ENCODE measurements at places on chromosomes 4 and X.

- no peak for DNase-seq
Observed at GRCh38 chr4:125838924-125839323, 524.2 kb downstream of the FAT4 start.

DNA sequence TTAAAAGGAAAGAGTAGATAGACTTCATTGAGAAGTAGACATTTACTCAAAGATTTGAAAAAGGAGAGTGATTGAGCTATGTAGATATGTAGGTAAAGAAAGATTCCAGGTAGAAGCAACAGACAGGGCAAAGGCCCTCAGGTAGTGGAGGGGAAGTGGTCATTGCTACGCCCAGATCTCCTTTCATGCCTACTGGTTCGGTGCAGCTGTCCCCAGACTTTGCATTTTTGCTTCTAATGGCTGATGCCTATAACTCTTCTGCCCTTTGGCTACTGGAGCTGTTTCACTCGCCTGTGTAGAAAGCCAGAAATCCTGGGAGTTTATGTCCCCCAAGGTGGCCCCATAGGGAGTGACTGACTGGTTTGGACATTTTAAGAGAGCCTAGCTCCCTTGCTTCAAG is 16.9 kb upstream of the ARMCX2 start:
- DNase-seq, result no peak

DNA sequence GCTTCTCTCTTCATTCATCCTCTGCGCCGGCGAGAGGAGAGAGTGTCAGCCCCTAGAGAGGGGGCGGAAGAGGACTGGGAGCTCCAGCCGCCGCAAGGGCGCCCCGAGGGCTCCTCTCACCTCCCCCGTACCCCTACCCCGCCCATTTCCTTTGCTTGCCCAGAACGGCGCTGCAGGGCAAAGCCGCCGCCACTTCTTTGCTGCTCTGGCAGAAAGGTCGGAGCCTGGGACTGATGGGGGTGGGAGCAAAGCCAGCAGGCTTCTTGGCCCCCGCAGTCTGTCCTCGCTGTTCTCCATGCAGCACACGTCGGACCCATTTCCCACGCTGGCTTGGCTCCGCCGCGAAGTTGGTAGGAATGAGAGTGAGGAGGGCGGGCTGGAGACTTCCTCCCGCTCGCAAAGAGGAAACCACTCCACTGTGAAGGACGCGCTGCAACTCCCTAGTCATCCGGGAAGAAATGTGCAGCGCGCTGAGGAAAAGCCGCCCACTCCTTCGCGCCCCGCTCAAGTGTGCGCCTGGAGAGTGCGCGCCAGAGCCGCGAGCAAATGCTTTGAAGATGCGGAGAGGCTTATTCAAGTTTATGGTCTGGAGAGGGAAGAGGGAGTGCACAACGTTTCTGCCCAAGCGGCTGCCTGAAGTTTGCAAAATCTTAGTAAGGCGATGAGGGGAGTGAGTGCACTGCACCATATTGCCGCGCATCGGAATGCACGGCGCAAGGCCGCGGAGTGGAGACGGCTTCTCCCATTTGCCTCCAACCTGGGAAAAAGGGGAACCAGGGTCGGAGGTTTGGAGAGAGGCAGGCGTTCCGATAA is 2.8 kb upstream of the PCDH7 start:
- DNase-seq, result peak; percentile 21

DNA sequence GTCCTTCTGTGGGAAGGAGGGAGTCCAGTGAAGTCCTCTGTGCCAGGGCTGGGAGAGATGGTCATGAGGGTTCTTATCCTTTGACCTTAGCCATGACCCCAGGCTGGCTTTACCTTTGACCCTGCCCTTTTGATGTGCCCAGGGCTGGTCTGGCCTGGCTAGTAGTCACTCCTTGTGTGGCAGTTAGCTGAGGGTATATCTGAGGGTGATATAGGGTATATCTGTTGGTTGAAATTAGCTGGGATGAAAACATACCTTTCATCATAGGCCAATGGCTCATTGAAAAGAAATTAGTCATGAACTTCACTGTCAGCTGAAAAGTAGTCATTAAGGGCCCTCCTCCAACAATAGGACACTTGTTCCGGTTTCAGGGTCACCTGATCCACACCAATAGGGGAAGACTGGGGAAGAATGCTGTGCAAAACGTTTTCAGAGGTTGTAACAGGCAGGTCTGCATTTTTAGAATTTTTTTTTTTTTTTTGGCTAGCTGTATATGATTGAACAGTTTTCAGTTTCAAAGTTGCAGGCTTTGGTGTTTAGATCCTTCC is 74.6 kb upstream of the STOX2 start:
- no peak for DNase-seq

- DNase-seq, result no peak
Observed at GRCh38 chr4:85153221-85153620, 186.7 kb upstream of the WDFY3 start.

GRCh38 chr4:17477774-17478472 is 34.0 kb downstream of the QDPR start:
- DNase-seq, result no peak

DNA sequence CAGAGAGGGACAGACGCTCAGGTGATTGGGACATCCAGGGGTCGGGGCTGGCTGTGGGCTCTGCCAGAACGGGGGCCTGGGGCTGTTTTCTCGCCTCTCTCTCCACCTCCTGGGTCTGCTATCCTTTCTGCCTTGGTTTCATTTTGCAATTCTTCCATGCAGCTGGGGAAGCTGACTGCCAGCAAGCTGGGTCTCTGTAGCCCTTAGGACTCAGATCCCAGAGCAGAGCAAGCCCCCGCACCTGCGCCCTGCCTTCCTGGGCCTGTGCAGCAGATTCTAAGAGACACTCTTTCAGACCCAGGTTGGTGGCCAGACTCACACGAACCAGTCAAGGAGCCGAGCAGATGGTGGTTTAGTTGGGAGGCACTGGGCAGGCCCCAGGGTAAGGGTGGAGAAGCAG is 59.1 kb upstream of the GRPEL1 start:
- no peak for DNase-seq

DNA sequence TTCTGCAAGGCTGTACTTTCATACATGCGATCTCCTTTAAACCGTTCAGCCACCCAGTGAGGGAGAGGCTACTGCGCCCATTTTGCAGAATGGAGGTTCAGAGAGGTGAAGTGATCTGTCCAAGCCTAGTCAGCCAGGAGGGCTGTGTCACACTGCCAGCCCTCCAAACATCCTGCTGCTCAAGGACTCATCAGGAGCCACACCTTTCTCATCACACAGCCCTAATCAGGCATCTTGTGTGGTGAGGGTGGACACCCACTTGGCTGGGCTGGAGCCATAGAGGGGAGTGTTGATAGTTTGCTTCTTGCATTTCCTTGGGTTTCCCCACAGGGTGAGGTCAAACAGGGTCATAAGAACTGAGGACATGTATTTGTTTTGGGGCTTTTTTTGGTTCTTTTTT is 5.4 kb upstream of the CXCR3 start:
- no peak for DNase-seq

DNA sequence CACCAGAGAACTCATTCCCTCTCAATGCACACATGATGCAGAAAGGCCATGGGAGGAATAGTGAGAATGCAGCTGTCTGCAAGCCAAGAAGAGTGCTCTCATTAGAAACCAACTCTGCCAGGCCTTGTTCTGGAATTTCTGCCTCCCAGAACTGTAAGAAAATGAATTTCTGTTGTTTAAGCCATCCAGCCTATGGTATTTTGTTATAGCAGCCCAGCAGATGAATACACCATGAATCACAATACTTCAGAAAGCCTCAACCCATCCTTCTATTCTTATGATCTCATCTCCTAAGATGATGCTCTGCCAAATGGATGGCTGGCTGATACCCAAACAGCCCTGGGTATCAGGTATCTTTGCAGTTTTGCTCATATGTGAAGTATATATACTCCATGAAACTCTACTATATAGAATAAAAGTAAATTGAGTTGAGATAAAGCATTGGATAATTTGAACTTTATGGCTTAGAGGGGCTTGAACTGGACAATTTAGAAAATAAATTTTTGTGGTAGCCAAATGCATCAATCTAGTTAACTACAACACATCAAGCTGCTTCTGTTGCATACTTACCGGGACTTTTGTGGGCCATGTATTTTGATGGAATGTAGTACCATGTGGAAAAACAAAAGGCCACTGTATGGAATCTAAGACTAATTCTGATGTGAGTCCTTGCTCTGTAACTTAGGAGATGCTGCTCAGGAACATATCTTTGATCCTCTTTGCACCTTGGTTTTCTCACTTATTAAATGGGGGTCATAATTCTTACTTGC is 245.9 kb downstream of the HS3ST1 start:
- DNase-seq, result no peak

DNA sequence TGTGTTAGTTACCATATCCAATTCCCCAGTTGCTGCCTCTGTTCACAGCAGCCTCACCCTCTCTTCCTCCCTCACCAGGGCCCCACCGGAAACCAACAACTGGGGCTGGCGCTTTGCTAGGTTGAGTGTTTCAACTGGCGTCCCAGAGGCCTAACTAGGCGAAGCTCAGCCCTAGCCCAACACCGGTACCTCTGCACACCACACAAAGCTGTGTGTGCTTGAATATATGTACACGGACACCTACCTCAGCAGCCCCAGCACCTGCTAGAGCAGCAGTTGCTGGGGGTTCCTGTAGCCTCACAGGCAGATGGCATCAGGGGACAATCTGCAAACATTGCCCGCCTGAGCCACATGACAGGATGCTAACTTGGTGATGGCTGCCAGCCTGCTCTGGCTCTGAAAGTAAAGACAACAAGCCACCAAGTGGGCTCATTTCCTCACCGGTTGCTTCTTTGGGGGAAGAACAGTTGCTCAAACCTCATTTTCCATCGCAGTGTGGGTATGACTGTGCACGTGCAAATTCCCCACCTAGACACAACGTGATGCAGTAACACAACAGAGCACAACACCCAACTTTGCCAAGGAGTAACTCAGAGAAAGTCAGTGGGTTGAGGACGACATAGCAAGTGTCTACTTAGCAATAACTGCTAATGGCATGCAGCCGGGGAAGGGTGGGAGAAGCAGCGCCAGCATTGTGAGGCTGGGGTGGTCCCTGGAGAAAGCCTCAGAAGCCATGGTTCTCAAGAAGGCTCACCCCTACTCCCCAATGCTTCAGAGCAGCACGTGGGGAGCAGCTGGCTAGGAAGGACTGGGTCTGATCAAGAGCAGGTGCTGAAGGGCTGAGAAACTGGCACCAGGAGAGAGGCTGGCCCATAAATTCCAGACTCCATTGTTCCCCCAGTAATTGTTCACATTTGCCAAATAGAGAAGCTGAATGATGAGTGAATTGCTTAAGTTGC is 139.5 kb downstream of the SH3KBP1 start:
- no peak for DNase-seq

- DNase-seq, result no peak
Observed at GRCh38 chr4:81951891-81952455, 421.8 kb downstream of the HNRNPD start.

DNA sequence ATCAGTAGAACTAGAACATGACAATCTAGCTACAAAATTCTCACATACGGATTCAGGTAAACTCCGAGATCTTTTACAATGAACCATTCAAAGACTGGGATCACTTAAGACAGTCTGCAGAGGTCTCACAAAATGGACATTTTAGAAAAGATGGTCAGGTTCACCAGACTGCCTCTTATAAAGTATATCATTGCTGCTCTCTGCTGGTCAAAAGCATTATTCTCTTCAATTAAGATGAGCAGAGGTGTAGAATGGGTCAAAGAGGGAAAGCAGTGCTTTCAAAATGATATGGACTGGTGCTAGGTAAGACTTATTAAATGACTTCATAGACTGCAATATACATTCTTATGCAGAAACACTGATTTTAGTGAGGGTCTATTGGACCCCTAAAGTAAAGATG is 434.7 kb downstream of the PACRGL start:
- no peak for DNase-seq

GRCh38 chr4:71663780-71664179 is 120.1 kb downstream of the GC start:
- DNase-seq, result no peak

- DNase-seq, result no peak
Observed at GRCh38 chr4:149120331-149121022, 678.3 kb upstream of the NR3C2 start.

DNA sequence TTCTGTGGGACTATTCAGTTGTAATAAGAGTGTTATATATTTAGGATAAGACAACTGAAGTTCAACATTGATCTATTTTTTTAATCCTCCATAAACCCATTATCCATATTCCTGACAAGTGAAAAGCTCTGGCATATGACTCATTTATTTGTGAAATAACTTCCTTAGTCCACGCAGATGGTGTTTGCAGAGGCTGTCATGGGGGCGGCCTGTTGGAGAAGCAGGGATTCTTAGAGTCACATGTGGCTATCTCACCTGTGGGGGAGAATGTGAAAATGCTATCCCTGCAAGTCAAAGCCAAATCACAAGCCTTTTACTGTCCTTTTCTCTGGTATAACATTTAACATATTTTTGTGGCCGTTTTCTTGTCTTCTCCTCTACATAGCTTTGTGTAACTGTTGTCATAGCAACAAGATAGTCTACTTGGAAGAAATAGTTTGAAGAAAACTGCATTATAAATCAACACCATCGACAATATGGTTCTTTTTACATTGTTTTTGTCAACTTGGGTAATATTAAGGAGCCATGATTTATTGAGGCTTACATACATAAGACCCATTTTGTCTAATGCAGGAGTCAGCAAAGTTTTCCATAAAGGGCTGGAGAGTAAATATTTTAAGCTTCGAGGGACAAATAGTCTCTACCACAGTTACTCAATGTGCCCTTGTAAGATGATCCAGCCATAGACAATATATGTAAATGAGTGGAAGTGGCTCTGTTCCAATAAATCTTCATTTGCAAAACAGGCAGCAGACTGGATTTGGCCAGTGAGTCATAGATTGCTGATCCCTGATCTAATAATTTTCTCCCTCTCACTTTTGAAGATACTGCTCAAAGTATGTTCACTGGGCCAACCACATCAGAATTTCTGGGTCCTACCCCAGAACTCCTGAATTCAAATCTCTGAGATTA is 395.0 kb downstream of the DTHD1 start:
- DNase-seq, result no peak

GRCh38 chr4:9996319-9997110 is 24.8 kb downstream of the SLC2A9 start:
- no peak for DNase-seq

- DNase-seq, result peak; percentile 1
Observed at GRCh38 chrX:9873952-9874351, 87.7 kb downstream of the SHROOM2 start.

DNA sequence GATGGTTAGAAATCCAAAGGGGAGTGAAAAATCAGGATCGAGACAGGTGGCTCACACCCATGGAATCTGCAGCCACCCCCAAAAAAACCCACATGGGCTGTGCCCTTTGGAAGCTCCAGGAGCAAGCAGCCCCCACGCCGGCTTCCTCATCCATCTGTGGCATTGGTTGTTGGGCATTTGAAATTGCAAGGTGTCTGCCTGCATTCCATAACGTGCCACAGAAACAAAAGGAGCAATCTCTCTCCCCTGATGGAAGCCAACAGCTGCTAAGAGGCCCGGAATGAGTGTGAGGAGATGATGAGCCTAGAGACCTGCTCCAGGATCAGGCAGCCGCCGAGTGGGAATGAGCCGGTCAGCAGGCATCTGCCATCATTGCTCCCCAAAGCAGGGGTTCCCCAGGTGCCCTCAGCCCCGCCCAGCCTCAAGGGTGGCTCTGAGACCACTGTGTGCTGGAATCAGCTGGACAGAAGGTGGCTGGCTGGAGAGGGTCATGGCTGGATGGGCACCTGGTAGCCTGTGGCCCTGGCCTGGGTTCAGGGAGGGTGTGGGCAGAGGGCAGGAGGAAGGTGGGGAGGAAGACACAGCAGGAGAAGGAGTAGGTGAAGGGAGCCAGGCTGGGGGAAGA is 113.2 kb downstream of the CRLF2 start:
- no peak for DNase-seq
